ENCODE measurements at places on chromosomes 11 and 22.

DNA sequence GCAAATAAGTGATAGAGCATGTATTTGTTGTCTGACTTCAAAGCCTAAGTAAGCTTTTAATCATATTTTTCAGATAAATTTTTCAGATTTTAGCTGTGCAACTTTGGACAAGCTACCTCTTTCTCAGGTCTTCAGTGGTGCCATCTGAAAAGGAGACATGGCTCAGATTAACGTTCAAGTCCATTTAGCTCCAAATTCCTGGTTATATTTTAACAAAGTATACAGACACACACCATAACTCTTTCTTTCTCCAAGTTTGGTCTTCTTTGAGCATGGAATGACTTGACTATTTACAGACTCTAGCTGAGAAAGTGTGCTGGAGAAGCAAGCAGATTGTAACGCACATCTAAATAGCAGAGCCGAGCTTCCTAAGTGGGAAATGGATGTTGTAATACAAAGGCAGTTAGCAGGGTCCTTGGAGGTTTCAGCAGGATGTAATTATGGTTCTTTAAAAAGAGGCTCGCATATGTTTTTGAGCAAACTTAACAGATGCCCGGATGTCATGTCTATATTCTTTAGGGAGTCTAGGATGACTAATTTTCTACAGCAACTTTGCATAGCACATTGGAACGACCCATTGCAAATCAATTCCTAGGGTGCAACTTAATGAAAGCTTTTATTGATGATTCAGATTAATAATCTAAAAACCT lies 128.1 kb upstream of the E2F8 start:
- DNase-seq, result no peak

GRCh38 chr11:75663808-75664207 lies 5.0 kb downstream of the MAP6 start:
- DNase-seq, result no peak

DNA sequence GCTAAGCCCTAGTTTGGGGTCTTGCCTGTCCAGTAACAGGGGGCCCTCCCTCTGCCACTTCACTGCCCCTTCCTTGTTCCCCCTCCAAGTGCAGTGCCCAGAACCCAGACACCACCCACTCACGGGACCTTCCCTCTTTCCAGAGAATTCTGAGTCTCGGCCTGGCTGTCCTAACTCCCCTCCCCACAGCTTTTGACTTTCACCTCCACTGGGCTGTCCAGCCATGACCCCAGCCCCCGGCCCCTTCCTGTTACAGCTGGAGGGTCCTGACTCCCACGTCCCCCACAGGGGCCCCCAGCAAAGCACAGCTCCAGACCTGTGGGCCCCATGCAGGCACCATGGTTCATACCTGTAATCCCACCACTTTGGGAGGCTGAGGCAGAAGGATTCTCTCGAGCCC lies 71.5 kb downstream of the BRD1 start:
- DNase-seq, result no peak

DNA sequence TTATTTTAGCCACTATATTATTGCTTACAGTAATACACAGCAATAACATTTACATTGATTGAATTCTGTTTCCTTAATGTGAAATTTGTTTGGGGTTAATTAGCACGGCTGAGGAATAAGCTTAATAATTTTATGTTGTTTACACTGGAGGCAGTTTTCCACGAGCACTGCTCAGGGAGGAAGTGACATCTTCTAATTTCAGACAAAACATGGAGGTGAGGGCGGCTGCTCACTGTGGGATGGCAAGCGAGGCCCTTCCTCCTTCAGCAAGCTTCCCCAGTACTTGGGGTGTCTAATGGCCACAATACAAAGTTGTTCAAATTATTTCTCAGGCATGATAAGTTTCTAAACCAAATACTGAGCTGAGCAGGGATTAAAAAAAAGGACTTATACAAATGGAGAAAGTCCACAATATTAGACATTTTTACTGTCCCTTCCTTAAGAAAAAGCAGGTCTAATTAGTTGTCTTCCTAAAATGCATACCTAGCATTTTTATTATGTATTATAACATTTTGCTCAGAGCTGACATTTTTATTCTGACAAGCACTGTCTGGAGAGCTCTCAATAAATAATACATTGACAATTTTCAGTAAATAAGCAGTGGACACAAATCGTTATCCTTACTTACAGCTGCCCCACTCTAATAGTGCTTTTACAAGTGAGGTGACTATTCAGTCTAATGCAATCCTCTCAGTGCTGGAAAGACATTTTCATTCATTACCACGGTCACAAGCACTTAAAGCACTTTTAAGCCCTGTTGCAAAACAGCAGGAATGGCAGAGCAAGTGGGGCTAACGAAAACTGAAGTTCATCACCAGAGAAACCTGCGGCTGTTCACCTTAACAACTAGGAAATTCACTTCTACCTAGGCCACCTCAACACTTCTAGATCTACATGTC lies 56.2 kb downstream of the SOX6 start:
- no peak for DNase-seq

DNA sequence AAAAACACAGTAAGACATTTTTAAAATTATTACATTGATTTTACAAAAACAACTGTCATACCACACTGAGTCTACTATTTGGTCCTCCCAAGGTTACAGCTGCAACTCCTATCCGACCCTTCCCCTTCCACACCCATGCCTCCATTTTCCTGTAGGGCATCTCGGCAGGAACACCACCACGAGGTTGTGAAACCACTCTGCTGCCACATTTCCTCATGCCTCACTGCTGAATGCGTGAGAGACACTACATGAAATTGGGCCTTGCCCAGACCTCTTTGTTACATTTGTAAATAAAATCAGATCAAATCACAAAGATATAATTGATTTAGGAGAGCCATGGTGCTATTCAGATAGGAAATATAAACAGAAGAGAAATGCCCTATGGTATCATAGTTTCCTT lies 2.0 kb downstream of the ARHGAP32 start:
- no peak for DNase-seq

DNA sequence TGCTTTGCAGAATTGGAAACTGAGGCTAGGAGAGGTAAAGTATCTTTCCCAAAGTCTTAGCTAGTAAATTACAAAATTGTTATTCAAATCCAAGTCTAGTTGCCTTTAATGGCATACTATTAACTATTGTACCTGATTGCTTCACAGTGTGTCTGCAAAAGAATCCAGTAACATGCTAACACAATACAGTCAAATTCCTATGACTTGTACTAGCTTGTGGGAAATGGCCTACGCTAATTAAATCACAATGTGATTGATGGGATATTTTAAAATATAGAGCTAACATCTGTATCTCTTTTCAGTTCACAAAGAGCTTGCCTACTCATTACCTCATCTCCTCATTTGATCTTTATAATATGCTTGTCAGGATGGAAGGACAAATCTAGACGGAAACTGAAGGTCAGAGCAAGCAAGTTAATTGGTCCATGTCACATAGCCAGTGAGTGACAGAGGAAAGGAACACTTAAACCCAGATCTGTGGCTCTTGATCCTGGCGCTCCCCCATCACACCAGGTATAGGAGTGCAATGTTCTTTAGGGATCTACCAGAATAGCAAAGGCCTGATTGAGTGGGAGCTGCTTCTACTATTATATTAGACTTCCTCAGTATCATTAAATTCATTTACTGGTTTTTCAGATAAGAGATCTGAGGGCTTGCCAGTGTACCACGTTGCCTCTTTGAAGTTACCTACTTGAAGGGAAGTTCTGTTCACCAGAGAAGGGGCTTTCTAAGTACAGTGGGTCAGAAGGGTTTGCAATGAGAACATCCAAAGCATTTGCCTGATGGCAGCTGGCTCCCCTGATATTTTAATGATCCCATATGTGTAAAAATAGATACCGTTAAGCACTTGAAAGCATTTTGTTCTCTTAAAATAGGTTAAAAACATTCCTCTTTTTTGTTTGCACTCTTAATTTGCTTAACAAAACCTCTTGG lies 213.6 kb upstream of the SESN3 start:
- DNase-seq, result no peak

- no peak for DNase-seq
These were observed 35.3 kb upstream of the LRRC32 start for GRCh38 chr11:76705826-76706225.

DNA sequence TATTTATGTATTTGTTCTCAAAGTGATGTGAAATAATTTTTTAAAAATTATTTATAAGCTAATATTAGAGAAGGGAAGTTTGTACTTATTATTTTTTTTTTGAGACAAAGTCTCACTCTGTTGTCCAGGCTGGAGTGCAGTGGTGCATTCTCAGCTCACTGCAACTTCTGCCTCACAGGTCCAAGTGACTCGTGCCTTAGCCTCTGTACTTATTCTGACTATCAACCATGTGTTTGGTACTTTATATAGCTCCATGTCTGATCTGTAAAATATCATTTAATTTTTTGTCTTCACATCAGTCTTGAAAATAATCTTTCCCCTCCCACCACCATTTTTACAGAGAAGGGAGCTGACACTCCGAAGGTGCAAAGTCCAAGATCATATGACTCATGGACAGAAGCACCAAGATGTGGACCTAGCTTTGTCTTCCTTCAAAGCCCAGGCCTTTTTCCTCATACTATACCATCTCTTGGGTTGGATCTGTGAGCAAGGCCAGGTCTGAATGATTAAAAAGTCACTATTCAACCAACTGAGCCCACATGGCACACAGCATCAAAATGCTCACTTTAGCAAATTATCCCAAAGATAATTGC lies 32.4 kb upstream of the EED start:
- DNase-seq, result no peak

- no peak for DNase-seq
These were observed 97.5 kb upstream of the ANO3 start for GRCh38 chr11:26234451-26234850.

- no peak for DNase-seq
These were observed 563.9 kb upstream of the B3GAT1 start for GRCh38 chr11:134975866-134976376.

- DNase-seq, result no peak
These were observed 55.2 kb downstream of the PICALM start for GRCh38 chr11:86013713-86014112.

- DNase-seq, result peak; percentile 32
These were observed 59.2 kb downstream of the MED15 start for GRCh38 chr22:20566420-20567260.

DNA sequence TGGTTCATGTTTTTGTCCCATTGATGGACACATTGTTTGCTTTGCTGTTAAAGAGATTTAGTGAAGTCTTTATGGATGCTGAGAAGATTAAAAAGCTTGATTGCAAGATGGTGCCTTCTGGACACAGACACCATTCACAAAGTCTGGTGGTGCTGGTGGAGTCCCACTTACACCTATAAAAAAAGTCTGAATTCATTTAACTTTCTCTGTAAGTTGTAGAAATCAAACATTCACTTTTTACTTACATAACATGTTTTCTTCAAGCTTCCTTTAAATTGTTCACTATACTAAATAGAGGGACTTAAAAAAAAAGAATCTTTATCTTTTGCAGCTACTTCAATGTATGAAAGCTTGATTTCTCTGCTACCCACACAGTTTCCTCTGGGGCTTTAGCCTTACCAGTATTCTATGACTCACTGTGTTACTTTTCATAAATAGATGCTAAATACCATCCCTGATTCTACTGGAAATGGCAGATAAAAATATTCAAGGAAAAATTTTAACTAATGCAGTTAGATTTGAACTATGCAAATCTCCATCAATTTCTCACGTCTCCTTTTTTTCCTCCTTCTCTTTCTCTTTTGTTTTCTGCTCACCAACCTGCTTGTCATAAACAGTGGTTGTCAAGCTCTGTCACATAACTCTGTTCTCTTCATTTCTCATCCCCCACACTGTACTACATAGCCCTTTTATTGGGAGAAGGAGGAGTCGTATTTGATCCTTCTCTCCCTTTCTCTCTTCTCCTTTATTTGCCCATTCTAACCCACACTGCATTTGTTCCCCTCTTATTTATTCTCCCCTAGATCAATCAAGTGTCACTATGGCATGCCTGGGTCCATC lies 89.7 kb downstream of the FAM76B start:
- DNase-seq, result no peak

DNA sequence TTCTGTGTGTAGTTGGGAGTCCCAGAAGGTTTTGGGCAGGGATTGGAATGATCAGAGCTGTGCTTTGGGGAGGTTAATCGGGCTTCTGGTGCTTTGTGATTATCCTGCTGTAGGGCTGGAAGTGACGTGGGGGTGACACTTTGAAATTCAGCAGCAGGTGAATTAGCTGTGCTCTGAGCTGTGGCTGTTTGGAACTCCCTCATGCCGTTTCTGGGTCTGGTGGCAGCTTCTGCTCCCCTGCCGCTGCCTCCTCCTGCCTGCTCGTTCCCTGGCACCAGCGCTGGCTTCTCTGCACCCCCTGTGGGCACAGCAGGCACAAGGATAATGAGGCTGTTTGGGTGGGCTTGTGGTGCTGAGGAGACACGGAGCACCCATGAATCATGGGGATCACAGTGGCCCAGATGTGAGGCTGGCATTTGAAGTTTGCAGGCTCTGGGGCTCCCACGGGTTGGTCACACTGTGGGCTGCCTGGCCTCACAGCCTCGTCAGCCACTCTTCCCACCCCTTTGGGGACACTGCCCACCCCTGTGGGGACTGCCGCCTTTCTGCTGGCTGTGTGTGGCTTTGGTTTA lies 49.7 kb downstream of the TBC1D22A start:
- no peak for DNase-seq

- DNase-seq, result no peak
These were observed 239.7 kb downstream of the BRD1 start for GRCh38 chr22:49587987-49588386.

- no peak for DNase-seq
These were observed 9.6 kb upstream of the APOBEC3B start for GRCh38 chr22:38972558-38972957.

DNA sequence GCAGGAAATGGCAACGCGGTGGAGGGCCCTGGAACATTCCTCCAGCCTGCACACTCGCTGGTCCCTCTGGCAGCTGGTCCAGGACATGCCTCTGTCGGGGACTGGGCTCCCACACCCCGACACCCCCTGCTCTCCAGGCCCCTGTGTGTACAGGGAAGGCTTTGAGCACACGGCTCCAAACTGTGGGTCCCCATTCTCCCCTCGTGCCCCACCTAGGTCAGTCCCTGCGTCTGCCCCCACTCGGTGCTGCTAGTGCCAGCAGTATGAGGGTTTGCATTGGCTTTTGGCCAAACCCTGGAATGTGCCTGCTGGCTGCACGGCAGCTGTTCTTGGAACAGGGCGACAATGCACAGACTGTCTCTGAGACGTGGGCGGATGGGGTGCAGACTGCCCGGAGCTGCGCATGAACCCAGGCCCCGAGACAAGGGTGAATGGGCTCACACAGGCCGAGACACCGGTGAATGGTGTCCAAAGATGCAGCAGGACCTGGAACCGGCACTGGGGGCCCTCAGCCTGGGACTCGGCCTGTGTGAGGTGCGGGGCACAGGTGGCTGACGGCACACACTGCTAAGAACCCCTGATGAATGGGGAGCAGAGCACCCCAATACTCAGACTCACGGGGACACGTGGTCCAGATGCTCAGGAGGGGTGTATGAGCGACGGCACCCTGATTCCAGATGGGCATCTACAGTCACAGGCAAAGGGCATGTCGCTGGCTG lies 7.5 kb upstream of the SYT8 start:
- DNase-seq, result no peak

- no peak for DNase-seq
These were observed 14.2 kb downstream of the GATD1 start for GRCh38 chr11:763073-763463.

GRCh38 chr11:32586576-32587190 lies 3.1 kb downstream of the EIF3M start:
- DNase-seq, result no peak

Data from T1000 (cell line).